ENCODE measurements at places on chromosomes 12 and 14.

DNA sequence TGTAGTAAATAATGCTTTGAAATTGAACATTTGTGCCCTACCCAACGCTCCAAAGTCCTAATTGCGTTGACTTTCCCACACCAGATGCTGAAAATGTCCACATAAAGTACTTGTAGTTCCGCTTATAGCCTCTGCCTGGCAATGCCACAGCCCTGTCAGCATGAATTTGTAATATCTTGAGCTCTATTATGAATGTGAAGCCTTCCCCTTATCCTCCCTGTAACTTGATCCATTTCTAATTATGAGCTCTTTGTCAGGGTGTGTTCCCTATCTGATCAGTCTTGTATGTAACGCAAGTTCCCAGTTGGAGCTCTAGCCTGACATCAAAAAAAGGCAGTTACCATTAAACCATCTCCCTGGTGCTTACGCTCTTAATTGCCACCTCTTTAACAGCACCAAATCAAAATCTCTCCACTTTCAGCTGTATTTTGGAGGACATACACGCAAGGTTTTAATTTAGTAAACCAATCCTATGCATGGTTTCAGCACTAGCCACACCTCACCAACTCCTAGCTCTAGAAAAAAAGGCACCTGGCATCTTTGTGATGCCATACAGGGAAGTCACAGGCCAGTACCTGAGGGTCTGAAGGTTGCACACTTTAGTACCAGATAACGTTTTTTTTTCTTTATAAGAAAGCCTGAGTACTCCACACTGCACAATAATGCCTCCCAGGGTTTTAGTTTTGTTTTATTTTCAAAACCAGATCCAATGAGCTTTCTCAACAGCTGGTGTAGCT is 69.3 kb downstream of the EEA1 start:
- no peak for DNase-seq

DNA sequence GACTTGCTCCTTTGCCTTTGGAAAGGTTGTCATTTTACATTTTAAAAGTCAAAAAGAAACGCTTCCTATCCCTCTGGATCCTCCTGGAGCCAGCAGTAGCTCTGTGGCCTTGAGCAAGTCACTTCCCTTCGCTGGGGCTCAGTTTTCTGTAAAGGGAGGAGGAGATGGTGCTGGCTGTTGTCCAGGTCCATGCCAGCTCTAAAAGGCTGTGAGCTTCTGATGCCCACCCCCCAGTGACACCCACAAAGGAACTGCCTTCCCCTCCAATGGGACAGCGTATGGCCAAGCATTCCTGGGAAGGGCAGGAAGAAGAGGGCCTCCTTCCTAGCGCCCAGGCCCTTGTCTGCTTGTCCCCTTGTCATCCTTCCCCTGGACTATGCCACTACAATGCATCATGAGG is 81.5 kb downstream of the NTF3 start:
- DNase-seq: no peak

GRCh38 chr12:51293696-51294095 is 23.5 kb upstream of the SMAGP start:
- DNase-seq: no peak

DNA sequence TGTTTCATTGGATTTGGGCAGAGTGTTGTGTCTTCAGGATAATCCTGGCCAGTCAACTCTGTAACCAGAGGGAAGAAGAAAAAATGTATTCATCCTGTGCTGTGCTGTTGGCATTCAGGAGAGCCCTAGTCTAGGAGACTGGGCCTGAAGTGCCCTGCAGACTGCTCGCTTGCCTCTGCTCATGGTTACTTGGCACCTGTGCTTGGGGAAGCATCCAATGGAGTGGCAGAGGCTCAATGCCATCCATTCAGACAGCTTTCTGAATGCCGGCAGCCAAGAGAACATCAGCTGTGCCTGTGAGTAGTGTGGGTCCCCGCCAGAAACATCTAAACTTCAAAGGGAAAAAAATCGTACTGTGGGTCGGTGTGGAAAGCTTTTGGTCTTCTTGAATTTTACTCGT is 124.2 kb downstream of the SRGAP1 start:
- DNase-seq: no peak

DNA sequence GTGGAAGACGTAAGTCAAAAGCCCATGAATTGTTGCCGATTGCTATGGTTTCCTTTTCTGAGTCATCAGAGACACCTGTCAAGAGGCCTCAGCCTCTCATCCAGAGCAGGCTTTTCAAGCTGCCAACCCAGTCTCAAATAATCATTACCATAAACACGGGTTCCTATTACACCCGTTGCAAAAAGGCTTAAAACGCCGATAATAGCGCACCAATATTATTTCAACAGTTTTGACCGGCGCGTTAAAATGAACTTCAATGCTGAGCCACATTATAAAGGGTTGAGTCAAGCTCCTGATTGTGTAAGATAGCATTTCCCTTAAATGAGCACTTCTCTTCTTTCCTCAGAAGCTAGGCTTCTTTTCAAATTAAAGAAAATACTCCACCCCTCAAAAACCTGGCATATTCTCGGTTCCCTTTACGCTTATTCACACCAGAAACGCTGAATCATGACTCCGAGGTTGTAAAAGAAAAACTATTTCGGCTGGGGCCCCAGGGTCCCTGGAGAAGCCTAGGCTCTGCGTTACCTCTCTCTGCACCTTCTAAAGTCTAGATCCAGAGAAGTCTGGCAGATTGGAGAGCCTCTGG is 1.4 kb downstream of the TMTC1 start:
- DNase-seq: no peak

DNA sequence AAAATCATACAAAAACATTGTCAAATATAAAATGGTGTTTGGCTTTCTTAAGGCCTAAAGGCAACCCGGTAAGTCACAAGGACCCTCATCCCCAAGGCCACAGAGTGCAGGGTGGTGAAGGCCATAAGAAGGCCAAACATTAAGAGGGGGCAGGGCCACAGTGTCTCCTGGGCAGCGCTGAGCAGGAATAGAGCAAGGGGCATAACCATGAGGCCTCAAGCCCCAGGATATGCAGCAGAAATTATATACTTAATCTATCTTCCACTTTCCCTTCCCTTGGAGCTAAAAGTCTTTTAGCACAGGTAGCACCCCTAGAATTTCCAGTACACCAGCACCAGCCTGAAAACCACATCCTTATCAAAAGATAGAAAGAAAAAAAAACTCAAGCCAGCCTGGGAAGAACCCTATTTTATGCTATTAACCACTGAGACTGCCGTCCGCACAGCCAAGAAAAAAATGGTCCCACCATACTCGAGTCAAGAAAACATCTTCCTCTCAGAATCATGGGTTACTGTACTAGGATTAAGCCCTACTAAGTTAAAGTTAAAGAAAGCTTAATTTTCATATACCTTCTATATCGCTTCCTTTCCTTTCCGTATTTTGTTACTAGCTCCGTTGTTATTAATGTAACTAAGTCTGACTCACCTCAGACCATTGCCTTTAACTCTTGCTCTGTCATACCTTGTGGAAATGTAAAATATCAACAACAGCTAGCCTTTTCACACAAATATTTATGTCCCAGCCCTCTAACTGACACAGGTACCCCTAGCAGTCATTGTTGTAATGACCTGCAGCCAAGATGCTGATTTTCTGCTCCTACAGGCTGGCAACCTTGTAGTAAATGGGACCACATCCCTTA is 20.1 kb downstream of the KLRK1 start:
- no peak for DNase-seq

DNA sequence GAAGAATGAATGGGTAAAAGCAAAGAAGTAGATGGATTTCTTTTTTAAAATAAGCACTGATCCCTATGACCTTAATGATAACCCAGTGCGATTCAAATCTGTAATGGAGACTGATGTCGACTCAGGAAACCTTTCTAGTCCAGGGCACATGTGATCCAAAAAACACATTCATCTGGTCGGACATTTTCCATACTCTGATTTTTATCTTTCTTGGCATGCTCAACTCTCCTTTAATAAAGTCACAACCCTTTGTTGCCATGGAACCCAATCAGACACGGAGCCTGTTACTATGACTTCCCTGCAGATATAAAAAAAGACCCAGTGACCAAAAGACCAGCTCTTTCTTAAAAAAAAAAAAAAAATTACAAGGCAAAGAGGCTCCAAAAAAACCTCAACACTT is 27.9 kb downstream of the TMCC3 start:
- DNase-seq: peak; percentile 18

DNA sequence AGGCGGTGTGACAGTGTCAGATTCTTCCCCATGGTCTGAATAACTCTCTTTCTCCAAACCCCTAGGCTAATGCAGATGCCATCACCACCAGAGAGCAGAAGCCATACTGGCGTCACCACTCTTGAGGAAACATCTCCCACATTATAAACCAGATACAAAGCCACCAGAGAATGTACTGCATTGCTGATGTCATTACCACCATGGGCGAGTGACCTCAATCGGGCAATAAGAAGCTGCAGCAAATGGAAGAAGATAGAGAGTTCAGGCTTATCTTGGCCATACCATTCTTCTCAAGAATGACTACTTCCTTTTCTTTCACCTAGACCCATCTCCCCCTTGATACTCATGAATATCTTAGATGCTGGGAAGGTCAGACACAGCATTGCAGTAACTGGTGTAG is 1157.2 kb downstream of the TMEM121 start:
- DNase-seq: no peak

DNA sequence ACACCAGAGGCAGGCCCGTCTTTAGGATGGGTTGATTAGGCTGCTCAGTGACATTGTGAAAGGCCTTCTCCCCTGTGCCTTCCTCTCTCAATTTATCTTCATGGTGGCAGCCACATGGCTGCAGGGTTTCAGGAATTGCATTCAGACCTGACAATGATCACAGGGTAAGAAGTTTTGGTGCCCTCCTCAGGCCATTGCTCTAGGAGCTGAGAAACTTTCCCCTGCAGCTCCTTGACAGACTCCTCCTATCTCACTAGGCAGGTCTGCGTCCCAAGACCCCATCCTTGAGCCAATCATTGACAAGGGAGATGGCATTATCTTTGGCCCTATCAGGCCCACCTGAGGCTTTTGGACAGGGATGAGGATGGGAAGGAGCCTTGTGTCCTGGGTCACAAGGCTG is 57.4 kb upstream of the ANO4 start:
- no peak for DNase-seq

- DNase-seq: no peak
Measured at GRCh38 chr14:33444136-33444535, 505.5 kb downstream of the NPAS3 start.

DNA sequence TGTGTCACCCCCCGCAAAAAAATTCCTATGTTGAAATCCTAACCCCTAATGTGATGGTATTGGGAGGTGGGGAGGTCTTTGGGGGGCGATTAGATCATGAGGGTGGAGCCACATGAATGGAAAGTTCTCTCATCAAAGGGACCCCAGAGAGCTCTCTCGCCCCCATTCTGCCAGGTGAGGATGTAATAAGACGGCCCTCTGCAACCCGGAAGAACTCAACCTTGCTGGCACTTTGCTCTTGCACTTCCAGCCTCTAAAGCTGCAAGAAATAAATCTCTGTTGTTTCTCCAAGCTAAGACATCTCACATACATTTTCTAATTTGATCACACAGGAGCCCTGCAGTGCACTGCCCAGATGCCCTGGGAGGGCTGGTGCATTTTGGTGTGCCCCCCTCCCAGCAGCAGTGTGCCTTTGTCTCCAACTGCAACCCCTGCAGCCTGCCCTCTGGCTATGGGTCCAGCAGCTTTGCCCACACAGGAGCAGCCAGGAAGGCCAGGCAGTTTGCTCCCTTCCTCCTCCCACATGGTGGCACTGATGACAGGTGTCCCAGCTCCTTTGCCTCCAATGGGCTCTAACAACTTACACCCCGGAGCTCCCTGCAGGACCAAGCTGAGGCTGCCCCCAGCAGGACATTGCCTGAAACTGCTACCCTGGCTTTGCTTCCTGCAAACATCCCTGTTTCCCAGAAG is 59.3 kb downstream of the C14orf132 start:
- peak; percentile 78 for DNase-seq

GRCh38 chr12:104671409-104672095 is 214.8 kb downstream of the CHST11 start:
- peak; percentile 26 for DNase-seq

- DNase-seq: no peak
Measured at GRCh38 chr14:92702441-92702918, 45.9 kb downstream of the LGMN start.

DNA sequence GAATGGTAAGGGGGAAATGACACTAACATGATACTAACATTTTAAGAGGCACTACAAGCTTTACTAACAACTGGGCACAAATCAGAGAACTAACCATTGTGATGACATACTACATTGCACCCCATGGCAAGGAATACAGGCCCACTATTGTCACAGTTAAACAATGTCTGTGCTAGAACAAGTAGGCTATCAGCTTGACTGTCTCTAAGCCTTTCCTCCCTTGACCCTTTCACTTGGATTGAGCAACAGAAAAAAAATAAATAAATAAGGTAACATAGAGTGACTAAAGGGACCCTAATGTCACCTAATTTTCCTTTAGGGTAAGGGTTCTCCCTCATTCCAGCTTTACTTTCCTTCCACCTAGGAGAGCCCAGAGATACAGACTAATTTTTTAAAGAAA is 4.4 kb downstream of the SLC38A2 start:
- no peak for DNase-seq

DNA sequence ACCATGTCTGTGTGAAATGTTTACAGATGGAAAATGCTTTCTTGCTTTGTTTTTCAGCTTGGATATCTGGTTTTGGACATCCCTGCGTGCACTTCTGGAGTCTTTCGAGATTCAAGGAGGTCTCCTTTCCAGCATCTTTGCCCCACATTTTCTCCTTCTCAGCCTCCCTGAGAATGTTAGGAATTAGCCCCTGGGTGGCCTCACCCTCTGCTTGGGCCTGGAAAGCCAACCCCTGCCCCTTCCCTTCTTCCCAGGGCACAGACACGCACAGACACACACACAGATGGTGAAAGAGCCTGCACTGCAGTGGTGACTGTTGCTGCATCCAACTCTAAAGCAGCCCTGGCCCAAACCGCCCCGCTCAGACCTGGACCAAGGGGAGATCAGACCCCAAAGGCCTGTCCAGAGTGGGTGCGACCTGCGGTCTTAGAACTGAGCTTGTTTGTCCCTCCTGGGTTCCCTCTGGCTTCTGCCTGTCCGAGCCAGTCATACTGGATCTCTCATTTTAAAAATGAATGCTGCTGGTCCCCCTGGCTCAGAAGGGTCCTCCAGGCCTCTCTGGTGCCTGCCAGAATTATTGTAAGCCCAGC is 8.7 kb upstream of the NCOR2 start:
- DNase-seq: no peak

DNA sequence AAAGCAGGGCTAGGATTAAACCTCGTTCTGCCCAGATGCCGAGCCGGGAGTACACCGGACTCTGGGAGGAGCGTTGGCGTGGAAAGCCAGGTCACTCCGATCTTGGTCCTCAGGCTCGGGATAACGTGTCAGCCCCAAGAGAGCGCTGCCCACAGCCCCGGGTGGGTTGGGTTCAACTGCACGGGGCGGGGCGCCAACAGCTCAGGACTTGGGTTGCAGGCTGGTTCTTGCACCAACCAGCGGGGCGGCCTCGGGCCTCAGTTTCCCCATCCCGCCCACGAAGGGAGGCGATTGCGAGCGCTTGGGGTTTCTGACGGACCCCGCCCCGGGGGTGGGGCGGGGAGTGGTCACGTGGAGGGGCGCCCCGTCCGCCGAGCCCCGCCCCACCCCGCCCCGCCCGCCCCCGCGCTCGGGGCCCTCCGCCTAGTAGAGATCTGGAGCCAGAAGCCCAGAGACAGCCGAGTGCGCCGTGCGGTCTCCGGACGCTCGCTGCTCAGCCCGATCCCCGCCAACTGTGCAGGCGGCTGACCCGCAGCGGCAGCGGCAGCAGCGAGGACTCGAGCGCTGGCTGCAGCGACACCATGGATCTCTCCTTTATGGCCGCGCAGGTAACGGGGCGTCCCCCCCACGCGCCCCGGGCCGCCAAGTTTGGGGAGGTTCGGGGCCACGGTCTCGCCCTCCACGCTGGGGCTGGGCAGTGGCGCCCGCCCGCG is at the start of gene C14orf132:
Gene C14orf132 (plus strand): TSS at position 443 of the 713 bp plus-strand sequence. CDS start 139 bp downstream, at position 582.
- peak; percentile 85 for DNase-seq

- DNase-seq: no peak
Measured at GRCh38 chr12:14576896-14577295, 9.2 kb upstream of the PLBD1 start.

GRCh38 chr12:77696183-77696582 is 134.5 kb upstream of the NAV3 start:
- DNase-seq: no peak
